ENCODE measurements at places on chromosomes 4 and X.
A peak's percentile ranks its signal among the peaks of the same experiment; 100 is the strongest.

DNA sequence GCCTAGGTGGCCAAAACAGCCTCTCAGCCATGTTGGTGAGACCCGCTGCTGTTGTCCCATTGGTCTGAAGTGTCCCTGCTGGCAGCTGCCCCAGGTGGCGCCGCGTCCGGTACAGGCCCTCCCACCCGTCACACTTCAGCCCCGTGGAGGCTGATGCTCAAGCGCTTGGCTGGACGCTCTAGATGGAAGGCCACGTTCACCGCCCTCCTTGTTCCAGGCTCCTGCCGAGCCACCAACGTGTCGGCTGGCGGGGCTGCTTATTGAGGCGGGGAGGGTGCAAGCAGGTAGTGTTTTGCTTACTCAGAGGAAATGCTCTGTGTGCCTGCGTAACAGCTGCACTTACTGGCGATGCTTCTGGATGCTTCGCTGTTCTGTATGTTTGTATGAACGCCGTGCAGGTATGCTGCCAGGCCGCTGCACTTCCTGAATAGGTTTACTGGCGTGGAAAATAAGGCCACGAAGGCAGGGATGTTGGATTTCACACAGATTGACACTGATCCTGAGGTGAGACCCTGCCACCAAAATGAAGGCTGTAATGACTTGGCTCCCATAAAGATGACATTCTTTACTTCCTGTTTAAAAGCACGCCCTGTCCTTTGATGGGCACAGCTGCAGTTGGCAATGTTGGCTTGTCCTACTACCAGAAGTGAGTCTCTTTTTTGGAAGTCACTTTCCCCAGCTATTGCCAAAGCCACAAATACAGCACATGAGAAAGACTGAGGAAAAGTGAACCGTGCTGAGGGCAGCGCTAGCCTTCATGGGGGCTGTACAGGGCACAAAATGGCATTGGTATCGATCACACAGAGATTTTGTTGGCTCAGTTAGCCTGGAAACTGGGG lies 21.0 kb upstream of the CLCN4 start:
- DNase-seq, result no peak

- no peak for DNase-seq
Observed at GRCh38 chr4:78336093-78336943, 215.3 kb upstream of the ANXA3 start.

DNA sequence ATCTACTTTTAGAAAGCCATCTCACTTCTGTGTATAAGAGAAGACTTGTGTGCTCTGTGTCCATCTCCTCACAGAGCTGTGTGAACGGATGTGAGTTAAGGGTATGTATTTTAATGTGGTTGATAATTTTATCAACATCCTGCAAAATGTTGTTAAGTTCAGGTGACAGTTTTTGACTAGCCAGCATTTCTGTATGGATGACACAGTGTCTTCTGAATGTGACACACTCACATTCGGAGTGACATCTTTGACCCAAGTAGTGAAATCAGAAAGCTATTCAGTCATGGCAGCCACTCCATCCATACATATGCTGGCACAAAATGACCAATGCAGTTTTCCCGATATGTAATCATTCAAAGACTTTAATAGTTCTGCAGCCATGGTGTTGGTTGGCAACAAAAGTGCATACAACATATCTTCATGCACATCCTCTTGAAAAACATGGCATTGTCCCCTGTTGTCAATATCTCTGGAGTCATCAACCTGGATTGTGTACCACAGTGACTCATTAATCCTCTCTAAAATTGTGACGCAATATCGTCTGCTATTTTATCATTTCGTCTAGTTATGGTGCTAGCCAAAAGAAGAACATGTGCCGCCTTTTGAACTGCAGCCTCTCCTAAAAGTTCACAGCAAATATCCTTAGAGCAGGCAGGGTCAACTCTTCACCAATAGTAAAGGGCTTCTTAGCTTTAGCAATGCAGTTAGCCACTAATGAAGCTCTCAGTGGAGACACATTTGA lies 6.8 kb upstream of the FGF2 start:
- no peak for DNase-seq

DNA sequence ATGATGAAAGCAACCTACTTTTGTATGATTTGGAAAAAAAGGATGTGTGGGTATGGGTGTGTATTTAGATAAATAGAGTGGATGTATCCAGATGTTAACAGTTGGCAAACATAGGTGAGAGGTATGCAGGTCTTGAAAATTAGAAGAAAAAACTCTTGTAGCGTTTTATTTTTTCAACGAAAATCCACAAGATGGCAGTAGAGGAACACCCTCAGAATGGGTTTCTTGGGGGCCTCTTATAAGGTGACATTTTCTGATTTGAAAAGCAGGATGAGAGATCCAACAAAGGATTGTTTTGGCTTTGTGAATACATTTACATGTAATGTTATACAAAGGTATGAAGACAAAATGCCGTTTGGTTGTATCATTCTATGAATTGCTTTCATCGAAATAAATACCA lies 68.3 kb downstream of the FMR1NB start:
- DNase-seq, result peak; percentile 80

DNA sequence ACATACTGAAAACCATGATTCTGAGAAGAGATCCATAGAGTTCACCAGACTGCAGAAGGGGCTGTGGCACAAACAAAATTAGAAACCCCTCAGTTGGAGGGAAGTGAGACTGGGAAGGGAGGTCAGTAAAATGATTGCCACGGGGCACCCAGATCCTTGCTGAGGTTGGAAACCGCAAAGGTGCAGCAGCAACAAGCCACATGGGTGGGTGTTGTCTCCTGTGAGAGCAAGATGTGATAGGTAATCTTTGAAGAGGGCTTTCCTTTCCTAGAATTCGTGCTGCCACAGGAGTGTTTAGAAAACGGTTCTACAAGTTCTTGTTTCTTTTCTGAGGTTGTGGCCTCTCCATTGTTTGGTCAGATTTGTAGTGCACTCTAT lies 85.5 kb downstream of the NFKB1 start:
- no peak for DNase-seq

GRCh38 chr4:74438661-74439060 lies 6.3 kb upstream of the AREG start:
- no peak for DNase-seq

DNA sequence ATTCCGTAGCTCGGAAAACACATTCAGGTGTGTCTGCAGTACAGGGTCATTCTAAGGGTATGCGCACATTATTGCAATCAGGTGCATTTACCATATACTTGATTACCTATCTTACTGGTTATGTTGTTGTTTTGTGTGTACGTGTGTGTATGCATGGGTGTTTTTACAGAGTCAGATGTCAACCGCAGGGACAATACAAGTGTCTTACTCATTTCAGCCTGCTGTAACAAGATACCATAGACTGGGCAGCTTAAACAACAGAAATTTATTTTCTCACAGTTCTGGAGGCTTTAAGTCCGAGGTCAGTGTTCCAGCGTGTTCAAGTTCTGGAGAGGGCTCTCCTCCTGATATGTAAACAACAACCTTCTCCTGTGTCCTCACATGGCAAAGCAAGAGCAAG lies 316.7 kb downstream of the DMD start:
- no peak for DNase-seq

DNA sequence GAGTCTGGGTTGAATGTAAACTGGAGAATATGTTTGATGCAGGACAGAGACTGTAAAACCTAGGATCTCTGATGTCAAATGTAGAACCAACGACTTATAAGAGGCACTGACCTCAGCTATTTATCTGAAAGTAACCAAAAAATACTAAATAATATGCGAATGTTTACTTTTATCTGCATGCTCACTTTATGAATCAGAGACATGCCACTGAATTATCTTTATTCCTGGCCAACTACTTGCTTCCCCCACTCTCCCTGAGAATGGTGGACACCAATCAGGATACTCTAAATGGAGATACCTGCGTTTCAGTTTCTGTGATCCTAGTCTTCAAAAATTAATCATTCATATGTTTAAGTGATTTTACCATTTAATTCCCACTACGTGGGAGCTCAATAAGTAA lies 1038.4 kb upstream of the PABPC4L start:
- DNase-seq, result no peak
